Dermis blood vessel endothelial cell (primary cell): ENCODE measurements at places on chromosomes 13 and 19. TPM values are rescaled to one million over a fixed set of nuclear protein-coding genes. Genes with fewer than 3 reads are reported as not detected.
A peak's percentile ranks its signal among the peaks of the same experiment; 100 is the strongest.

SIAH3 gene
- total RNA-seq: under 0.01 TPM in 1 of 2 replicates, not detected in the other

ZNF723 gene
- total RNA-seq: not detected in 2 replicates

PTPRH gene
- total RNA-seq: 0.17 and 0.19 TPM in 2 replicates

ATP8A2 gene
- total RNA-seq: 0.09 and 0.17 TPM in 2 replicates

CEACAM16 gene
- total RNA-seq: 0.17 TPM in 1 of 2 replicates, not detected in the other

ZNF681 gene
- 1.4 and 2.8 TPM in 2 replicates for total RNA-seq

MUC16 gene
- total RNA-seq: under 0.01 TPM in 1 of 2 replicates, not detected in the other

C1QTNF9 gene
- total RNA-seq: not detected in 2 replicates

FARP1 gene
- total RNA-seq: 17.2 and 27.0 TPM in 2 replicates

FGF21 gene
- total RNA-seq: not detected in 2 replicates

ARID3A gene
- 9.0 and 9.7 TPM in 2 replicates for total RNA-seq

SIGLEC9 gene
- 0.19 TPM in 1 of 2 replicates, not detected in the other for total RNA-seq

WDFY2 gene
- 3.9 and 4.6 TPM in 2 replicates for total RNA-seq

CD37 gene
- not detected in 2 replicates for total RNA-seq

- no peak for DNase-seq
Observed at GRCh38 chr19:29497241-29497640, 28.6 kb upstream of the VSTM2B start.

DNA sequence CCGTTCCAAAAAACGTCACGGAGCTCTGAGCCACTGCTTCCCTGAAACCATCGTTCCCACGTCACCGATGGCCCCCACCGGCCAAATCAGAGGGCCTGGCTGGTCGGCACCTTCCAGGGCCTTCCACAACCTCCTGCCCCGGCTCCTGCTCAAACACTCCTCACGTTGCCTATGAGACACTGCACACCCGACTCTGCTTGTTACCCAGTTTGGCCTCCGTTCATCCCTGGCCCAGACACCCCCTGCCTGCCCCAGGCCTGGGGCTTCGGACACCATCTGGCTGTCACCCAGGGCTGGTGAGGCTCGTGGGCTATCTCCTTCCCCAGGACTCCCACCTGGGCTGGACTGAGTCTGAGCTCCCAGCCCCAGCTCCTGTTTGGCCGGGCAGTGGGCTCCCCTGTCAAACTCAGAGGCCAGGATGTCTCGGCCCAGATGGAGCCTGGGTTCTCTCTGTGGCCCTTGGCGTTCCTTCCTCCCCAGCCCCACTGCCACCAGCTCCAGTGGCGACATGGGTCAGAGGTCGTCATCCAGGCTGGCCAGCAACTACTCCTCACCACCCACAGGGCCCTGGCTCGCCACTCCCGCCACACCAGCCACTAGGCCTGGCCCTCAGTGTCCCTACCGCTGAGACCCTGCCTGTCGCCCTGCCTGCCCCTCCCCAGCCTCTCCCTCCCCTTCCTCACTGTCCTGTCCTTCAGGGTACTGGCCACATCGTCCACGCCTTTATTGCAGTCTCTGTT is 17.7 kb downstream of the CERS1 start:
- no peak for DNase-seq

DNA sequence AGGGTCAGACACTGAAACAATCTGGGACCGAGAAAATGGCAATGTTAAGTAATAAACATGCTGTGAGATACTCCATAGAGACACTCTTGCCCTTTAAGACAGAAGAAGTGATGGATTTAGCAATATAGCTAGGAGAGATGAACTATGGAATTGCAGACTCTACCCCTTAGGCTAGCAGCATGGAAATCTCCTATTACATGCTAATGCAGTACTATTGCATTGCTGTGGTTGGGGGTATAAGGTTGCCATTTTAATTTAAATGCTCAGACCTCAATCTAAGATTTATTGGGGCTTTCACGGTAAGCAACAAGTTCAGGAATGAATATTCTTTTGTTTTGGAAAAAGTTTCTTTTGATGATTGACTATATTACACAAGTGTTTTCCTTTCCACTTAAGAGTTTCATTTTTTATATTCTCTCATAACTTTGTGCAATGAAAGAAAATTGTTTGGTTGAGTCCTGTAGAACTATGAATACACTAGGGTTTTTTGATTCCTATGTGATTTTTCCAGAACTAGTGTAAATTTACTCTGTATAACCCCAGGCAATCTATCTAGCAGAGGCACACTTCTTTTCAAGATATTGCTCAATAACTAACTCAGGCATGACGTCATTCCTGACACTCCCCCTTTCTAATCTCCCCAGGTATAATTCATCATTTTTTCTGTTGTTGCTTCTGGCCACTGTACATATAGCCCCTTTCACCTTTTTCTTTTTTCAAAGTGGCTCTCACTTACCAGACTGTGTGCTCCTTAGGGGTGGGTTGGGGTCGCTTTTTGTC is 394.7 kb upstream of the KLF12 start:
- no peak for DNase-seq

GRCh38 chr13:49495783-49496762 is at the start of gene PHF11:
PHF11 (plus strand) TSS chr13:49495953; CDS start chr13:49496002, 49 bp downstream.
- peak; percentile 74 for DNase-seq

DNA sequence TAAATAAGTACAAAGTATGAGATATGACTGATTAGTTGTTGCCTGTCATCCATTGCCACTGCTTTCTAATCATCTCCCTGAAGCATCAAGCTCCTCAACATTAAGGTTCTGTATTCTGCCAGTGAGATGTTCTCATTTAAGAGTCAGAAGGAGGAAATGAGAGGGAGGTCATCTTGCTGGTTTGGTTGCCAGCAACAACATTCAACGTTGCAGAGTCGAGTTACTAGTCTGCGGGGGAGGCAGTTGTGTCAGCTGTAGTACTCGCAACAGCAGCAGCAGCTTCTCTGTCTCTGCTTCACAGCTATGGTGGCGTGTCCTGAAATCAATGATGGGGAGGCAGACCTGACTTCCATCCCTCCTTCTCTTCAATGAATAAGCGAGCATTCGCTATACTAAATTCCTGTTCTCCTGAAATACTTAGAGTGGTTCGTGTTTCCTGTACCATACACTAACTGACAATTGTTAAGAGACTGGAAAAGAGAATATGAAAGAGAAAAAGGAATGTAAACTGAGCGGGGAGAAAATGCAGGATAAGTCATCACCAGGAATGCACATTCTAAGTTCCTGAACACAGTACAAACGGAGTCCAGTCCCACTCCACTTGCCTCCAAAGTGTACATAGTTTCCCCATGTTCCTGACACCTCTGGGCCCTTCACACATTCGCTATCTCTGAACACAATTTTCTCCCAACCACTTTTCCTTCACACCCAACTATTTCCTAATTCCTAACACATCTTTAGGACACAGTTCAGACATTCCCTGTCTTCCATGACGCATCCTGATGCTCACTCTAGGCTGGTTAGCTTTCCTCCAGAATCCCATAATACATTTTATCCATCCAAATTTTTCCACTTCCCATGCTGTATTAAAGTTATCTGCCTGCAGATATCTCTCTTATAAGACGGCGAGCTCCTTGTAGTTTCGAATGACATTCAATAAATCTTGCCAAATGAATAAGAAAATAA is 263.0 kb downstream of the KLF12 start:
- peak; percentile 43 for DNase-seq

- no peak for DNase-seq
Observed at GRCh38 chr13:82962397-82962796, 919.9 kb downstream of the SLITRK1 start.

- DNase-seq: no peak
Observed at GRCh38 chr13:39373145-39373544, 229.8 kb downstream of the LHFPL6 start.

DNA sequence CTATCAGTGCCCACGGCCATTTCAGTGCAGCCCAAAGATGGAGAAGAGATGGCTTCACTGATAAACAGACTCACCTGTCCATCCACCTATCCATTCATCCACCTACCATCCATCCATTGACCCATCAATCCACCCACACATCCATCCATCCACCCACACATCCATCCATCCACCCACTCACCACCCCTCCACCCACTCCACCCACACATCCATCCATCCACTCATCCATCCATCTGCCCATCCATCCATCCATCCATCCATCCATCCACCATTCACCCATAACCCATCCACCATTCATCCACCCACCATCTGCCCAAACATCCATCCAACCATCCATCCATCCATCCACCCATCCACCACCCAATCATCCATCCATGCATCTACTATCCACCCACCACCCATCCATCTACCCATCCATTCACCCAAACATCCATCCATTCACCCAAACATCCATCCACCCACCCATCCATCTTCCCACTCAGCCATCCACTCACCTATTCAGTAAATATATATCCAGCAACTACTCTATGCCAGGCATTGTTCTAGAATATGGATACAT is 31.6 kb upstream of the ZNRF4 start:
- DNase-seq: no peak

GRCh38 chr19:43446746-43447489 is 18.5 kb downstream of the LYPD3 start:
- DNase-seq: peak; percentile 86

- DNase-seq: no peak
Observed at GRCh38 chr13:35732565-35732964, 256.1 kb upstream of the MAB21L1 start.

GRCh38 chr19:45677351-45678230 is 9.6 kb downstream of the GIPR start:
- DNase-seq: peak; percentile 86

DNA sequence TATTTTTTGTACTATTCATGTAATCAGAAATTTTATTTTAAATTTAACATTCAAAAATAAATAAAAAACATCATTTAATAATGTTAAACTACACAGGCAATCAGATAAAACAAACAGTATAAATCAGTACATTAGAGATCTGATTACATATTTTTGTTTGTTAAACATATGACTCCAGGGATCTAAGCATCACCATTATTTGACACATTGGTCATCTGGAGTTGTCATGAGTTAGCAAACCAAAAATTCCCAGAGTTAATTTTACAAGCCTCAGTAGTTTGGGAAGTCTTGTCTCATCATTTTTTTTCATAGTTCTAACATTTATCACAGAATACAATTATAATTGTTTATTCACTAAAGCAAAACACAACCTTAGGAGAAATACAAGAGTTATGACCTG is 770.8 kb upstream of the SLITRK6 start:
- DNase-seq: no peak

GRCh38 chr13:46165485-46166223 is 16.3 kb downstream of the LCP1 start:
- no peak for DNase-seq

GRCh38 chr13:35593651-35594050 is 117.2 kb upstream of the MAB21L1 start:
- no peak for DNase-seq

- no peak for DNase-seq
Observed at GRCh38 chr19:30097746-30098280, 155.8 kb downstream of the URI1 start.

DNA sequence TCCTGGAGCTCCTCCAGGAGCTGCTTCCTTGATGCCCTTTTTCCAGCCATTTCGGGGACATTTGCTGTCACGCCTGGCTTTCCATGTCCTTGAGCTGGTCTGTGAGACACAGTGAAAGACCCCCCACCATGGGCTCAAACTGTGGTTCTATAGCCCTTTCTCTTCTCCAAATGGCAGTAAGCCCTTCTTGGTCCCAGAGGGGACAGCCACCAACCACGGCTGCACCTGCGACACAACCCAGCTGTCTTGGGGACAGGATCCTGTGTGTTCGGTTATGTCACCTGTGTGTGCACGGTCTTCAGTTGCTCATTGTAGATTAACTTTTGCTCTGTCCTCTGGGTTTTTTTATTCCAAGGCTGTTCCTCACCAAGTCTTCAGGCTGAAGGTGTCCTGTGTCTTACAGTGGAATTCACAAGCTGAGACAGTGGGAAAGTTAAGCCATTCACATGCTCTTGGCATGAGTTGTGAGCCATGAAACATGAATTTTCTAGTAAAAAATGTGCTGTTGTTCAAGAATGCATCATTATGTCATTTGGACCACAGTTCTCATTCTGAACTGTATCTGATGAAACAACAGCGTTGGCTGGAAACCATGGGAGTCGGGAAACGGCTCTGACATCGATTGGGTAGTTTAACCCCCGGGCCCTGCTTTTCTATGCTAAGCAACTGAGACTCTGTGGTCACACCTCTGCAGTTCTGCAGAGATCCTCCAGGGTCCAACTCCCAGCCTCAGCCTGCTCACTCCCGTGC is 129.5 kb upstream of the MCF2L start:
- no peak for DNase-seq

DNA sequence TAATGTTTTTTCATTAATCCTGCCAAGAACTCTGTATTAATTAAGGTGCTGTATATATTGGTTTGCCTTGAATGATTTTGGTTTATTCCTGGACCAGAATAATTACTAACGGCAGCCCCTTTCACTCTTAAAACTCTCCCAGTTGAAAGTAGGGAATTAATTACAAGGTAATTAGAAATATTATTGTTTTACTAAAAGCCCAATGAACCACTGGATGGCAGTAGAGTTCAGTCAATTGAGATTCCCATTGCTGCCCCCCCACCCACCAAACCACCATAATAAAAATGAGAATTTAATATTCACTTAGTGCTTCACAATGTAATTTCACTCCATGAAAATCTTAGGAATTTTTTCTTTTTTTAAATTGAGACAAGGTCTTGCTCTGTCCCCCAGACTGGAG is 13.7 kb downstream of the WBP4 start:
- peak; percentile 73 for DNase-seq

- peak; percentile 59 for DNase-seq
Observed at GRCh38 chr13:45120967-45121831, 889 bp downstream of the GTF2F2 start.

DNA sequence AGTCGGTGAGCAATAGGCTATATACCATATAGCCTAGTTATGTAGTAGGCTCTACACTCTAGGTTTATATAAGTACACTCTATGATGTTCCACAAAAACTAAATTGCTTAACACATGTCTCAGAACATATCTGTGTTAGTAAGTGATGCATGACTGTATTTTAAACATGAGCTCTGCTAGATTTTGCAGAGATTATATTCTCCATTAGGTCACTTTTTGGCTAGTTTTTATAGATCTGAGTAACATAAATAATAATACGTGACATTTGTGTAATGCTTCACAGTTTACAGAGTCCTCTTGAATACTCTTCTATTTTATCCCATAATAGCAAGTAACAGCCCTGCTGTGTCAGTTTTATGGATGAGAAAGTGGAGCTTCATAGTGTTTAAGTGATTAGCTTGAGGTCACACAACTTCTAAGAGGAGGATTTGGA is 47.8 kb downstream of the NDFIP2 start:
- no peak for DNase-seq

DNA sequence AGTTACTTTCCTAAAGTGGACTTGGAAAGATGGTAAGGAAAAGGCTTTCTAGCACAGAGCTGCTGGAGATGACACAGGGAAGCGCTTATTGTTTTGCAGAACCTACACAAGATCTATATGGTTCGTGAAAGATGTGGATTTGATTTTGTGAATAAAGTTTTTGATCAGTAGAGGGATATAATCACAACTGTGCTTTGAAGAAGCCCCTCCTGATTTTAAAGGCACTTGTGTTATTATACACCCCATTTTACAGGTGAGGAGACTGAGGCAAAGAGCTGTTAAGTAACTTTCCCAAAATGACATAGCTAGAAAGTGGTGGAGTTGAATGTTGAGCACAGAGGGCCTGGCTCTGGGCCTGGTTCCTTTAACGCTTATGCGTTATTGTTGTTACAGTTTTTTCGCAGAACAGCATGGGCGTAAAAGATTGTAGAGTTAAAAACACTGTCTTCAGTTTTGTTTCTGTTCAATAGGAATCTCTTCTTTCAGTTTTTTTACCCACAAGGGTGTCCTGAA is 1.4 kb downstream of the TDRD3 start:
- DNase-seq: peak; percentile 29

GRCh38 chr19:2633693-2634075 is 68.8 kb downstream of the GNG7 start:
- DNase-seq: no peak

- no peak for DNase-seq
Observed at GRCh38 chr13:100751826-100752225, 77.2 kb upstream of the TMTC4 start.
